ENCODE measurements at places on chromosomes 1 and 21.

GRCh38 chr1:226476648-226477319, 68.9 kb upstream of the PARP1 start:
- DNase-seq, result no peak

- no peak for DNase-seq
Observed at GRCh38 chr1:914131-914890, 9.4 kb upstream of the SAMD11 start.

GRCh38 chr1:40823983-40824382, 38.2 kb downstream of the CITED4 start:
- DNase-seq, result no peak

GRCh38 chr1:205583461-205584130, 48.2 kb downstream of the ELK4 start:
- DNase-seq, result no peak

GRCh38 chr1:24191860-24192259, 4.8 kb upstream of the IFNLR1 start:
- DNase-seq, result no peak

DNA sequence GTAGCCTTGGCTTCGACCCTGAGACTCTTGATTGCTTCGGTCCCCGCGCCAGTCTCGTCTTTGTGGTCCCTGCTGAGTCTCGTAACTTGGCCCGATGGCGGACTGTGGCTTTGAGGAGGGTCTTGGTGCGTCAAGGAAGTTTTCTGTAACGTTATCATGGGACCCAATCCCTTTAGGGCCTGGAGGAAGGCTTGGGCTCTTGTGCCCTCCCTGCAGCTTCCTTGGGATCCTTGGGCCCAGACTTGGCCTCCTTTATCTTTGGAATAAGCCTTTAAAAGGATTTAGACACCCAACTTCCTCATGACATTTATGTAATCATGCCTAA, 371 bp downstream of the ZMPSTE24 start:
- DNase-seq, result no peak

DNA sequence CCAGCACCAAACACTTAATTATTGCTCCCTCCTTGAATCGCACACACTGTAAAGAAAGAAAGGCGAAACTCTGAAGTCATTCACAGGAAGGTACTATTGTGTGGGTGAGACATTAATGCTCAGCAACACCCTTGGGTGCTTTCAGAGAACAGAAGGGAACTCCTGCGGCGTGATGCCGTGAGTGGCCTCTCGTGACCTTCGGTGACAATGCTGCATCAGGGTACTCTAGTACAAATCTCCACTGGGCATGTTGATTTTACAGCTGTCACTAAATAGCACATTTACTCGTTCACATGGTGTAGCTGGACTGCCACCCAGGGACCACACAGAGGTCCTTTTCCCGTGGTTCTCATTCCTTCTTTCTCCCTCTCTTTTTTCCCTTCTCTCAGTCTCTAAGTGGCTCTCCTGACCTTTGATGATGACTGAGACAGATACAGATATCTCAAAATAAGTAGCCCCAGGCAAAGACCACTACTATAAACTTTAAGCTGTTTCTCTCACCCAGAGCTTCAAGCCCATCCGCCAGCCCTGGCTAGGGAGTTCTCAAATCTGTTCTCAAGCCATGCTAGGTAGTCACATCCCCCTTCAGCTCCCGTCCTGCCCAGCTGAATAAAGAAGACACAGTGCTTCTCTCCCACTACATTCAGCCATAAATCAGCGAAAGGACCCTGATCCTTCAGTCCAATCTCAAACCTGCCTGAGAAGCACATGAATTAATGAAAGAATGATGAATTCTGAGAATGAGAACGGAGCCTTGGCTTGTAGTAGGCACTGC, 223.4 kb upstream of the FMN2 start:
- DNase-seq, result no peak

DNA sequence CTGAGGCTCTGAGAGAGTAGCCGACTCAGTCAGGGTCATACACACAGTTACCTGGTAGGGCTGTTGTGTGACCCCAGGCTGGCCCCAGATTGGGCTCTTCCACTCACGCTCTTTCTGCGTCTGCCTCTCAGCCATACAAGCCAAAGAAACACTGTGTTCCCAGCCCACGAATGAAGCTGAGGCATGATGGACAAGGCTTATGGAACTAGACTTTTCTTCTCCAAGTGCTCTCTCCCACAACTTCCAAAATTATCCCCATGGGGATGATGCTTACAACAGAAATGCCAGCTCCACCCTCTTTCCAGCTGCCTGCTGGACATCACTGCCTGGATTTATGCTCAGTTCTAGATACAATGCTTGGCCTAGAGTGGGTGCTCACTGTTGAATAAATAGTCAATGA, 102.8 kb upstream of the JUN start:
- no peak for DNase-seq

DNA sequence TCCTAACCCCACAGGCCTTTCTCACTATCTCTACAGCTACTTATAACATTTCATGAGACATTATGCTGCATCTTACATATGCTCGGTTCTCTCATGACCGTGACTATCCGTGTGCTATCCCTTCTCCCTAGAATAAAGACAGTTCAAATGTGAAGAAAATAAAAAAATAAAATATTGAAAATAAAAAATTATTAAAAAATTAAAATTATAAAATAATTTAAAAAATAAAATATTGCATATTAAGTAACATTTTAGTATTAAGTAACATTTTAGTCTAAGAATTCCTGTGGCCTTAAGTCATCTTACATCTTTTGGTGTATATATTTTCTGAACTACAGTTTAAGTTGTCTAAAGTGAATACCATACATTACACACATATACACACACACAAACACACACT, 415.5 kb downstream of the DPYD start:
- no peak for DNase-seq
